Glomerular endothelial cell (primary cell): ENCODE measurements at places on chromosomes 11 and 22. TPM values are rescaled to one million over a fixed set of nuclear protein-coding genes. Genes with fewer than 3 reads are reported as not detected.

Gene ABTB2
- 3.5 and 3.6 TPM in 2 replicates for total RNA-seq

Gene TPBGL
- total RNA-seq, result 1.3 and 1.6 TPM in 2 replicates

Gene MUC6
- not detected in 2 replicates for total RNA-seq

Gene MB
- total RNA-seq, result not detected in 2 replicates

Gene MS4A14
- total RNA-seq, result not detected in 2 replicates

Gene KIRREL3
- 0.78 and 0.93 TPM in 2 replicates for total RNA-seq

Gene CASP5
- not detected in 2 replicates for total RNA-seq

Gene NRIP3
- 8.4 and 18.3 TPM in 2 replicates for total RNA-seq

Gene SCGB1D2
- not detected in 2 replicates for total RNA-seq

Gene GGTLC3
- total RNA-seq, result not detected in 2 replicates

Gene CNGA4
- 0.12 TPM in 1 of 2 replicates, not detected in the other for total RNA-seq

Gene LRRC56
- 0.53 TPM in 2 replicates for total RNA-seq
